Nephron progenitor cell (in vitro differentiated cells): ENCODE measurements at places on chromosomes 2 and 18.
A peak's percentile ranks its signal among the peaks of the same experiment; 100 is the strongest.

- DNase-seq = no peak
Observed at GRCh38 chr18:28174181-28174905, 2.6 kb downstream of the CDH2 start.

DNA sequence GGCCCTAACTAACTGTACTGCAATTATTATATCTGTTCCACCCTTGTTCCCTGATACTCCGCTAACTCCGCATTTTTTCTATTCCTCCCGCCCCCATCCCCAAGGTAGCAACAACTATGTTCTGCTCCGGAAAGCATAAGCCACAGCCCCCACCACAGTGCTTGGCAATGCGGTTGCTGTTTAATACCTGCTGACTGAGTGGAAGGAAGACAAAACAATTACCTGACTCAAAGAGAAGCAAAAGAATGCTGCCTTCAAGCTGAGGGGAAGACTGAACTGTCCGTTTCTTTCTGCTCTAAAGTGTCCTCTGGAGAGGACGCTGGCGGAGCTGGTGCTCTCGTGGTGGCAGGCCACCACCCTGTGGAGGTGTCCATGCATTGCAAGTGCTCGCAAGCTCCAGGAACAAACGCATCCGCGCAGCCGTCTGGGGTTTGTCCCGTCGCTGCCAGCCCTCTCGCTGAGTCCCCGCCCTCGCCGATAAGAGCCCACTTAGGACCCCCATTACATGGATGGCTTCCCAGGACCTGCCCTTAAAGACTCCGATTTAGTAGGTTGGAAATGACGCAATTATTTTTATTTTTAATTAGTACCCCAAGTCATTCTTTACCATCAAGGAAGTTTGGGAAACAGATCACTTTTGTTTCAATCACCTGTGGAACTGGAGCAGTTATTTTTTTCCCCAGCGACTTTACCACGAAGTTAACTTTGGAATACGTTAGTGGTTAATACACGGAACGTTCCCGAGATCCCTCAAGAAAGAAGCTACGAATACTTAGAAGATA is 1.6 kb upstream of the MYL12A start:
- peak; percentile 79 for DNase-seq

- DNase-seq = no peak
Observed at GRCh38 chr2:101362316-101362715, 25.0 kb downstream of the CREG2 start.

- no peak for DNase-seq
Observed at GRCh38 chr18:59469463-59470180, 110.6 kb upstream of the LMAN1 start.

- DNase-seq = peak; percentile 87
Observed at GRCh38 chr2:121080013-121080772, 204.8 kb downstream of the TFCP2L1 start.

DNA sequence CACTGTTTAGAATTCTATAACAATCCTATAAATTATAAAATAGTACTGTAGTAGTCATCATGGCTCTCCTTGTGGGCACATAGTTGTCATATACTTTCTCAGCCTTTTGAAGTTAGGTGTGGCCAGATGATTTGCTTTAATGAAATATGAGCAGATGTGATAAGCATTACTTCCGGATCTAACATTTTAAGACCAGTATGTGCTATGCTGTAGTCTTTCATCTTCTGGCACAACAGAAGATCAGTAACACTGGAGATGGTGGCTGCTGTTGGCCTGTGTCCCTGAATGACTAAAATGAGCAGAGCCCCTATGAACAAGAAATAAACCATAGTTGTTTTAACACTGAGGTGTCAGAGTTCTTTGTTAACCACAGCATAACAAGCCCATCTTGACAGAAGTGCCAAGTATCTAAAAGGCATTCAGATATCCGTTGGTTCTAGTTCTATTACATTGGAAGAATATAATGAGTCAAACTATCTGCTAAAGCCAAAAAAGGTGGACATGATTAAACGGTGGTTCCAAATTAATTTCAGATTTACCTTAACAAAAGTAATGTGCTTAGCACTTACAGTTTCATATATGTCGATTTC is 6.3 kb downstream of the MEX3C start:
- no peak for DNase-seq

DNA sequence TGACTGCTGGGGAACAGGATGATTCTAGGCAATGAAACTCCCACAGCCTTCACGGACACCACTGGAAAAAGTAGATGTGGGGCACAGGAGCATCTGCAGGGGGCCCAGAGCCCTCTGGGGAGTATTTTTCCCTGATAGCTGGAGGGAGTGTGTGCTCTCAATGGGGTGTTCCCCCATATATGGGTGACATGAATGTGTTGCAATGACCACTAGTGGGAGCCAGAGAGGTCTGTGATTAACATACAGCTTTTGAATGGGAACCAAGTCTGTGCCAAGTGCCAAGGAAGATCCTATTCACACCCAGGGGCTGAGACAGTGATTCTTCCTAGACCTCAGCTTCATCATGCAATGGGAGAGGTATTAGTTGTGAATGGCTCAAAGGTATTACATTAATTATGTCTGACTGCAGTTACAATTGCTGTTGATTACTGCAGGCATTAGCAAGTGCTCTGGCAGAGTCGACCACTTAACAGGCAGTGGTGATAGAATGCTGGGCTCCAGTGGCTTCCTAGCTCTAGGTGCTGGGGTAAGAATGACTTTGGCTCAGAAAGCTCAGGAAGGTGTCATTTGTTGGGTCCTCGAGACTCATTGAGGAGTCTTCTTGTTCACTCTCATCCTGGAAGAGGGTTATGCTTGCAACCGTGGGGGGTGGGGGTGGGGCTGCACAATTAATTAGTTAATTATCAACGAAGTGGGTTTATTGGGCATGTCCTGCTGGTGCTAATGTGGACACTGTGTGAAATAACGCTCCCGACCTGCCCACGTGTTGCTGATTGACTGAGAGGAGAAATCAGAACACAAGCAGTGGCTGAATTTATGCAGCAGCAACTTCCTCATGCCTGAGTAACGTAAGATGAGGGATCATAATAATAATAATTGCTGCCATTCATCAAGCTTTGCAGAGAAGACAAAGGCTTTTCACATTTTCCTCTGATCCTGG is 194.1 kb downstream of the CLIP4 start:
- DNase-seq = peak; percentile 60

- no peak for DNase-seq
Observed at GRCh38 chr18:48872234-48873145, 78.3 kb downstream of the SMAD7 start.

- no peak for DNase-seq
Observed at GRCh38 chr18:36217348-36217747, 30.1 kb downstream of the MOCOS start.

DNA sequence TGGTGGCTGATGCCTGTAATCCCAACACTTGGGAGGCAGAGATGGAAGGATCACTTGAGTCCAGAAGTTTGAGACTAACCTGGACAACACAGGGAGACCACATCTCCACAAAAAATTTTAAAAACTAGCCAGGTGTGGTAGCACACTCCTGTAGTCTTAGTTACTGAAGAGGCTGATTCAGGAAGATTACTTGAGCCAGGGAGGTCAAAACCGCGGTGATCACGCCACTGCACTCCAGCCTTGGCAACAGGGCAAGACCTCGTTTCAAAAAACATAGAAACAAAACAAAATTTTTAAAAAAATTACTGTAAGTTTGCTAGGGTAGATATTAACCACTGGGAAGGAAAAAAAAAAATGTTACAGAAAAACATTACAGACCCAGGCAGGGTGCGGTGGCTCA is 5.8 kb downstream of the ATL2 start:
- DNase-seq = no peak

- peak; percentile 80 for DNase-seq
Observed at GRCh38 chr2:205885492-205886099, 200.4 kb downstream of the INO80D start.

DNA sequence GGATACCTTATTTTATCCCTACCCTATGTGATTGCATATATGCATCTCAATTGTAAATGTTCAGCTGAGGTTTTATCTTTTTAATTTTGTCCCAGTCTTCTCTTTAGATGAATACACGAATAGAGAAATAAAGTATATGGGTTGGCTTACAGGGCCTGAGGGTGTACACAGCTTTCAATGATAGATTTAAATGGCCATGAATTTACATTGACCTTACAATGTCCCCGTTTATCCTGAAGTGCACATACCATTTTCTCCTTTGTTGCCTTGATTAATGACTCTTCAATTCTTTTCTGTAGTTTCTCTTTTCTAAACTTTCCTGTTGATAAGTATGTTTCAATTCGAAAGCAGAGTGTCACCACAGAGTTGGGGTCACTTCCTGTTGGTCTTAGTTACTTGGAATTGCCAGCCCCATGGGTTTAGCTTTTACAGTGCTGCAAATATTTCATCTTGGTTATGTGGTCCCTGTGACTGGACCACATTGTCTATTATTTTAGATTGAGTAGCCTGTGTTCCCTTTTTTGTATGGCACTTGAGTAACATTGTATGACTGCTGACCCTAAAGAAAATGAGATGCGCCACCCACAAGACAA is 1616.3 kb upstream of the ACVR2A start:
- no peak for DNase-seq

- DNase-seq = no peak
Observed at GRCh38 chr18:78296166-78296565, 683.5 kb upstream of the SALL3 start.

DNA sequence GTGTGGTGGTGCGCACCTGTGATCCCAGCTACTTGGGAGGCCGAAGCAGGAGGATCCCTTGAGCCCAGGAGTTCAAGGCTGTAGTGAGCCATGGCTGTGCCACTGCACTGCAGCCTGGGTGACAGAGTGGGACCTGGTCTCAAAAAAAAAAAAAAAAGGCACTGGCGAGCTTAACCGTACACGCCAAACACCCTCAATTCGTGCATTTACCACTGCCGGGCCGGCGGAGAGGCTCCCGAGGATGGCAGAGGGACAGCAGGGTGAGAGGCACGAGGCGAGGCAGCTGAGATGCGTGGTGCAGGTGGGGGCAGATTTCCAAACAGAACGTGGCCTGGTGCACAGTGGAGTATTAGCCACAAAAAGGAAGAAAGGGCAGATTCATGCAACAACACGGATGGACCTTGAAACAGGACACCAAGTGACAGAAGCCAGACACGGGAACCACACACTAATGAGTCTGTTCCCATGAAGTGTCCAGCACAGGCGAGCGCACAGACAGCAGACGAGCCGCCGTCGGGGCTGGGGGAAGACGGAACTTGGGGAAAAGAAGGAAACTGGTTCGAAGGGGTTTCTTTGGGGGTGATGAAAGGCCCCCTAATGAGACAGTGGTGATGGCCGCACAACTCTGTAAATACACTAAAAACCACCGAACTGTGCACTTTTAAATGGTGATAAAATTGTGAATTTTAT is 27.4 kb downstream of the SLC66A2 start:
- DNase-seq = no peak

DNA sequence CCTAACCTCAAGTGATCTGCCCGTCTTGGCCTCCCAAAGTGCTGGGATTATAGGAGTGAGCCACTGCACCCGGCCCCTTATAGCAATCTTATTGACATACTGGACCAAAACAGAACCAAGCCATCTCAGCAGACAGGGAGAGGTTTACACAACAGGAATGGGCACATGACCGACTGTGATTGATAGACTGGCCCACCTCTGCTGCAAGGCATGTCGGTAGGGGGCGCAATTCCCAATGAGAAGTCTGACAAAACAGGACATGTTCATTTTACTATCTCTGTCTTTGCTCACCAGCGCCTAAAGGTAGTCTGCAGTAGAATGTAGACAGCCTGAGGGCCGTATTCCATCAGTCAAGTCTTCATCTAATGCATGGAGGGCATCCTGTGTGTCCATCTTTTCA is 2.0 kb downstream of the LYPD6B start:
- DNase-seq = peak; percentile 40

- DNase-seq = no peak
Observed at GRCh38 chr18:22567794-22568193, 150.1 kb upstream of the CTAGE1 start.

- no peak for DNase-seq
Observed at GRCh38 chr18:48413342-48413741, 4.2 kb upstream of the ZBTB7C start.

DNA sequence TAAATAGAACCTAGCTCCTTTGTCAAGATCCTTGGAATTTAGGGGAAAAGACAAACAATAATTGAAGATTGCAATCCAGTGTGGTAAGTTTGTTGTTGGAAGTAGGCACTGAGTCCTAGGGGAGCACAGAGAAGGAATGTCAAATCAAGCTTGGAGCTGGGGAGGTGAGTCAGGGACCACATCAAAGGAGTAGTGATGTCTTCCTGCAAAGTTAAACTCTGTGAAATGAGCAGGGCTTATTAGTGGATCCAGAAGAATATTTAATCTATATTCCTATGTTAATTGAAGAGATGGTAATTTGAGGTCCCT is 41.7 kb upstream of the NABP1 start:
- DNase-seq = no peak

- DNase-seq = no peak
Observed at GRCh38 chr2:150788426-150789140, 301.1 kb upstream of the RND3 start.

- DNase-seq = no peak
Observed at GRCh38 chr18:50429207-50429948, 54.5 kb downstream of the SKA1 start.

- no peak for DNase-seq
Observed at GRCh38 chr2:241924909-241925250, 55.4 kb downstream of the RTP5 start.

GRCh38 chr2:3661149-3661660 is 3.2 kb downstream of the ALLC start:
- DNase-seq = no peak

DNA sequence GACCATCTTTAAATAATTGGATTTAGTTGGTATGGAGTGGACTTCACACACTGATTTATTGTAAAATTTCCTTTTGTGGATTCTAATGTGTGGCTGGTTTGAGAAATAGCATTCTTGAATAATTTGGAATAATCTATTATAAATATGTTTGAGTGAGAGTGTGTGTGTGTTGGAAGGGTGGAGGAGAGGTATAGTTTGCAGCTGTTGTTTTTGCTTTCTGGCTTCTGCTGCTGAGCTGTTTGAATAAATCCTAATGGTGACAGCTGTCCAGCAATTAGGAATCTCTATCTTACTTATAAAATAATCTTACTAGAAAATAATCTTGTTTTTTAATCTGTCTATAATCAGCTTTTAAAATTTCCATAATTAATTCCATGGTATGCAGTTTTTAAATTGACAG is 1283.0 kb upstream of the CDH2 start:
- DNase-seq = no peak

DNA sequence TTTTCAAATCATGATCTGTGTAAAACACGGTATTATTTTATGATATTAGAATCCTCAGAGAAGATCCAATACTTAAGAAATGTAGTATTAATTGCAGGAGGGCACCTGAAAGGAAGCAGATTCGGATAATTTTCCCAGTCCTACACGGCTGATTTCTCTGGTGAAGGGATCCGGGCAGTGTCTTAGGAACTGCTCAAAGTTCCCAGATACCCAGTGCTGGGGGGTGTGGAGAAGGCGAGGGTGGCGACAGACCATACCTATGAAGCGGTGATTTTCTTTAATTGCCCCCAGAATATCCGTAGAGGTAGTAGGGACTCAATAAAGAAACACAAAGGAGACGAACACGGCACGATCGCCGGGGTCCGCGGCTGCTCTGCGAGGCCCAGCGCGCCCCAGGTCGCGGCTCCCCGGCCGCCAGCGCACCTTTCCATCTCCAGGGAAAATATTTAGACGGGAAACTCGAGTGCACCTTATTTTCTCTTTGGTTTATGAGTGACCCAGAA is 1.4 kb upstream of the SOX11 start:
- no peak for DNase-seq
